ENCODE measurements at places on chromosomes 6 and 20.

DNA sequence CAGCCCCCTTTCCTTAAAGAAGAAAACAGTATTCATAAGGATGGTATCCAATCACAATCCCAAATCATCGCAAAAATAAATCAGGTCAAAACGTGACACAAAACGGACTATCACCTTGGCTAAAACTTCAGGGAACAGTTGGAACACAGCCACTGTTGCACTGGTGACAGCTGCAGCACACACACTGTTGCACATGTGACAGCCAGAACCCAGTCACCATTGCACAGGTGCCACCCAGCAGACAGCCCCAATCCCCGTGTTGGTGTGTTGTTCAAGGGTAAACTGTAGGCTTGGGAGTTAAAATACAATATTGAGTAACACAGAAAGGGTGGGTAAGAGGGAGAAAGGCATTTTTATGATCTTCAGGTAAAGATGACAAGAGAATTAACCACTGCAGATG is 15.8 kb downstream of the PSMB1 start:
- DNase-seq = no peak

GRCh38 chr20:17663486-17663885 is 18.6 kb downstream of the RRBP1 start:
- DNase-seq = no peak

- DNase-seq = no peak
These were observed 41.3 kb downstream of the RSPH3 start for GRCh38 chr6:158958504-158959386.

DNA sequence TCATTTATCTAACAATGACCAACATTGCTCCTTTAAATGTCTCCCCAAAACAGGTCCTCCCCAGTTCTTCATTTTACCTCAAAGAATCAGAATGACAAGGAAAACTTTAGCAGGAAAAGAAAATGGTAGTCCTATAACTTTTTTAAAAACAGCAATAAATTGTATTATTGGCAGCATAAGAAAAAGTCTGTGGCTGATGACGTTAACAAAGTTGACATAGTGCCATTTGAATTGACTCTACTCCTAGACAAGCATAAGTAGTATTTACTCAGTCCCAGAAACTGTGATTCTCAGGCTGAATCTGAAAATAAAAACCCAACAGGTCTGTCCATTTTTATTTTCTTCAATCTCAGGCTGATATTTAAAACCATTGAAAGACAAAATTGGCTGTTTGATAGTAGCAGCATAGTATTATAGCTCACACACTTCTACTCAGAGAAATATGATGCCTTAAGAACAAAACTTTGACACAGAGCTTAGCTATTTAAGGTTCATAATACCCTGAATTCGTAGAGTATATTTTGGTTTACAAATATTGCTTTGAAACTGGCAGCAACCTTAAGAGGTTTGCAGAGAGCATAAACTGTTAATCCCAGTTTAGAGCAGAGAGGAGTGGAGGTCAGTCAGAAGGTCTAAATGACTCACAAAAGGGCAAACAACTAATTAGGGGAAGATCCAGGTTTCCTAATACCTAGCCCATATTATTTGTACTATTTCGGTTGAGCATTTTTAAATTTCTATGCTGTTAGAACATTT is 35.0 kb upstream of the TENT5A start:
- no peak for DNase-seq

- no peak for DNase-seq
These were observed 189.6 kb downstream of the ADAT2 start for GRCh38 chr6:143260857-143261256.

DNA sequence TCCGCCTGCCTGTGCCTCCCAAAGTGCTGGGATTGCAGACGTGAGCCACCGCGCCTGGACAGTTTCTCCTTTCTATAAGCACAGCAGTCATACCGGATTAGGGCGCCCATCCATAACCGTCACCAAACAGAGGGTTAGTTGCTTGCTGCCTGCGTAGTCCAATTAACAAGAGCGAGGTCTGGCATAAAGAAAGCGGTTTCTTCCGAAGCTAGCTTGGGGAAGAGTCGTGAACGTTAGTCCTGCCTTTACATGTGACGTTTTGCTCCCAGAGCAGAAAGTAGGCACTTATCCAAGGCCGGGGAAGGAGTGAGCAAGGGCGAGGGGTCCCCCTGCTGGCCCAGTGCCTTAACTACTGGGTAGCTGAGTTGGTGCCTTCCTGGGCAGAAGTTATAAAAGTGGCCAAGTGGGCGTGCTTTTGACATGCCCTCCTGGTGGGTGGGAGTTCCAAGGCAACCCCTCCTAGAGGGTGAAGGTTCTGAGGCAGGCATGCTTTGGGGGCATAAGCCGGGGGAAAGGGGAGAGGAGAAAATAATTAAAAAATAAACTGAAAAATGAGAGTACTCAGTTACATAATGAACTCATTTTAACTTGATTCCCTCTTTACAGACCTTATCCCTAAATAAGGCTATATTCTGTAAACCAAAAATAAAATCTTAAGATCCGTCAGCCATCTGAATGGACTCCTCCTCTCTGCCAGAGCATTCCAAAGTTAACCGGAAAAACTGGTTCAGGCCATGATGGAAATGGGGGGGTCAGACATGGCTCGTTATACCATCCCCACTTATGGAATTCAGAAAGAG is 88.0 kb downstream of the FAM217A start:
- DNase-seq = peak; percentile 72

DNA sequence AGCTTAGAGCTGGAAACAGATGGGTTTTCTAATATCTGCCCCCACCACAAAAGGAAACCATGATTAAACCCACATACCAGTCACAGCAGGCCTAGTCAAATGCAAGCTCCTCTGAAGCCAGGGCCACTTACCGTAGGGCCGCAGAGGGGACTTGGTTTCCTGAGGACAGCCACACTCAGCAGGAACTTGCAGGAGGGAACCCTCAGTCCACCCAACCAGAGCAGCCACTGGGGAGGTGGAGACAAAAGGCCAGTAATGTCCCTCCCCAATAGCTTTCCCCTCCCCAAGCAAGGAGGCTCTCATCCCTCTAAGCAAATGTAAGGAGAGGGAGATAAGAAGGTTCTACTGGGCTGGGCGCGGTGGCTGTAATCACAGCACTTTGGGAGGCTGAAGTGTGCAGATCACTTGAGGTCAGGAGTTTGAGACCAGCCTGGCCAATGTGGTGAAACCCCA is 384.4 kb upstream of the JARID2 start:
- peak; percentile 40 for DNase-seq

DNA sequence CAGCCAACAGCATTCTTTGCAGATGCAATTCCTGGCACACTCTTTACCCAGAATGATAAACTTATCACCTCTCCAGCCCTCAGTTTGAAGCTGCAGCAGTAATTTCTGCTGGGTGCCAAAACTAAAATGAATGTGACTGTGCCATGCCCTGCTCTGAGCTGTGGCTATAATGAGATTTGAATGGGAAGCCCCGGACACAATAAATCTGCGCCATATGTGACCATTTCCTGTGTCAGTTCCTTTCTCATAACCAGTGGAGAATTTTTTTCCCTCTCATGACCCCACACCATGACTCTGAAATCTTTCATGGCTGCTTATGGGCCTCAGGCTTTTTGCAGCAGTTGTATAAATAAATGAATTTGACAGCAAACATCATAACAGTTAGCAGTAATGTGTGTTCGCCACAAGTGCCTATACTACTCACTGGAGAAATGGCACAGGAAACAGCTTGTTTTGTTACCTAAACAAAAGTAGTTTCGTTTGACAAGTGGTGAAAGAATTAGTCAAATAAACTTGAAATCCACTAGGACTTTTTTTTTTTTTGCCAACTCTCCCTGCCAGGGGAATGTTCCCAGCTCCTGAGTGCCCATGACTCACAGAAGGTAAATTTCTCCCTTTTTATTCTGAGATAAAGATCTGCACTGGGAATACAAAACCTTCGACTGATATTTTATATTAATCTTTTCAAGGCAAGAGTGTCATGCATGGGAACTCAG is 408.4 kb downstream of the PKHD1 start:
- no peak for DNase-seq

- no peak for DNase-seq
These were observed 3.1 kb downstream of the ZCCHC3 start for GRCh38 chr20:300345-300990.

GRCh38 chr20:32470025-32470861 is 112.1 kb downstream of the ASXL1 start:
- DNase-seq = no peak

DNA sequence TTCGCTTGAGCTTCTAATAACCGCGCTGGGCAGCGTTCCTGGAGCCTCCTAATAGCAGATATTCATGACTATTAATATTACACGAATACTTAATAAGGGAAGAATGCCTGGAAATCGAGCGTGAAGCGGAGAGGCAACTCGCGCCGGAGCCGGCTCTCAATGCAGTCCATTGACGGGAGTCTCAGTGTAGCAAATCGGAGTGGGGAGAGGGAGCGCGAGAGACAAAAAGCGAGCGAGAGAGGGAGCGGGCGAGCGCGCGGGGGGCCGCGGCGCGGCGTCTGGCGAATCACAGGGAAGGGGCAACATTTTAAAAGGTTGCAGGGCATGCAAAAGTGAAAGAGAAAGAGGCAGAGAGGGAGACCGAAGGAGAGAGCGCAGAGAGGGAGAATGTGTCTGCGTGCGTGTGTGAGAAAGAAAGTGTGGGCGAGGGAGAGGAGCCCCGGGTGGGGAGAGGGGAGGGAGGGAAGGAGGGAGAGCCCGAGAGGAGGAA is 2.9 kb downstream of the TFAP2A start:
- peak; percentile 47 for DNase-seq

DNA sequence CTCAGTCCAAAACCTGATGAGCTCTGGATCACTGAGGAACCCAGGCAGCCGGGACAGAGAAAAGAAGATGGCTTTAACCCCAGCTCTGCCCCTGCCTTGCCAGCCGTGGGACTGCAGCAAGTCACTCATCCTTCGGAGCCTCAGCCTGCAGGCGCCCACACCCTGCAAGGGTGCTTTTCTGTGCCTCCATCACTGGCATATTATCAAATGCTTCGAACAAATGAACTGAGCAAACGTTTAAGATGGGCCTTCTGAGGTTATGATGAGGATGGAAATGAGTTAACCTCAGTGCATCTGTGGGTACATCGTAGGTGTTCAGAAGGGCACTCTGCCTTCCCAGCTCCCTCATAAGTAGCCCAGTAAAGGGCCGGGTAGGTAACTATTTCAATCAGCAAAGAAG is 79.0 kb downstream of the NFATC2 start:
- DNase-seq = no peak

DNA sequence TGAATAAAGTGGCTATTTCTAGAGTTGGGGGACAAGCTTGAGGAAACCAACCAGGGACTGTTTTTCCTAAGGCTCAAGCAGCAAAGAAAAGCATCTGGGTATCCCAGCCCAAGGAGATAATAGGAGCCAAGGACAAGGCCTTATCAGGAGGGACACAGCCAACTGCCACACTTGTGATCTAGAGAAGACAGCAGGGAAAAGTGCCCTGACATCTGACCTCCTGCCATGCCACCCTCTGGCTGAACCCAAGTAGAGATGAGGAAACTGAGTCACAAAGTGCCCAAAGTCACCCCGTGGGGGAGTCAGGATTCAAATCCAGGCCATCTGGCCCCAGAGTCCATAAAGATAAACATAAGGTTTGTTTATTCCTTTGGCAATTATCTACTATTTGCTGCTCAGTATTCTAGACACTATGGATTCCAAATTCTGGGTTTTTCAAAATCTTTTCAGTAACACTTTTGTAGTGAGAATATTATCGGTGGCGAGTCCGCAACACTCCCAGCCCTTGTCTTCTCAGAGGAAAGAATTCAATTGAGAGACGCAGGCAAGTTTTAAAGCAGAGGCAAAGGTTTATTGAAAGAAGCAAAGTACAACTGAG is 3.5 kb upstream of the LBP start:
- no peak for DNase-seq

DNA sequence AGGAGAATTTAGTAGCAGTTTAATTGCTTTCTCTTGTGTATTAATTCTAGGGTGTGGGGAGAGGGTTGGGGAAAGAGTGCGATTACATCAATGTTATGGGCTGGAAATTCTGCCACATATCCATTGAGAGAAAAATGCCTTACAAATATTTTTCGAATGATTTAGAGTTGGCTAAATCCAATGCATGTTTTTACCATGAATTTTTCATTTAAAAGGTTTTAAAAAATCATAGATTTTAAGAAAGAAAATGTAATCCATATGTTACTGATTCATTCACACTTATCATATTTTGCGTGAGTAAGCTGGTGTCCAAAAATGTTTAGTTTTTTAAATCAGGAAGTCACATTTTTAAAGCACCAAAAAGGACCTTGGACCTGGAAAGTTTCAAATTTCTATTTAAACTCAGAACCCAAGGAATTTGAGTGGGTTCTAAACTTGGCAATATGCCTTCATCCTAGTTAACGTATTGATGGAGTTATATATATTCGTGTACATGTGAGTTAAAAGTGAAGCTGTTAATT is 627.4 kb upstream of the CITED2 start:
- DNase-seq = no peak

DNA sequence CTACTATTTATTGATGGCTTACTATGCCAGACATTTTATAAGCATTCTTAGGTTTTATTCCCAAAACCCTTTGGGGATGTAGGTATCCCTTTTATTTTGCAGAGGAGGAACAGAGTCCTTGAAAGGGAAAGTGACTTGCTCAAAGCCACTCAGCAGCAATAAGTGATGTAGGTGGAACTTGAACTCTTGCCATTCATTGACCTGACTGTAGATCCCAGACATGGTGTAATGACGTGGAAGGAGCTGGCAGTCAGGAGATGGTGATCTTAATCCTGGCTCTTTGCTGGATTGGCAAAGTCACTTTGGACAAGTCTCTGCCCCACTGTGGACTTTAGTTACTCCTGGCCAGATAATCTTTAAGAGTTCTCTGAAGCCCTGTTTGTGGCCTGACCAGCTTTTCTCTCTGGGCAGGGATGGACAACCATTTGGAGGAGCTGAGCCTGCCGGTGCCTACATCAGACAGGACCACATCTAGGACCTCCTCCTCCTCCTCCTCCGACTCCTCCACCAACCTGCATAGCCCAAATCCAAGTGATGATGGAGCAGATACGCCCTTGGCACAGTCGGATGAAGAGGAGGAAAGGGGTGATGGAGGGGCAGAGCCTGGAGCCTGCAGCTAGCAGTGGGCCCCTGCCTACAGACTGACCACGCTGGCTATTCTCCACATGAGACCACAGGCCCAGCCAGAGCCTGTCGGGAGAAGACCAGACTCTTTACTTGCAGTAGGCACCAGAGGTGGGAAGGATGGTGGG is 1.6 kb downstream of the DBNDD2 start:
- DNase-seq = no peak

DNA sequence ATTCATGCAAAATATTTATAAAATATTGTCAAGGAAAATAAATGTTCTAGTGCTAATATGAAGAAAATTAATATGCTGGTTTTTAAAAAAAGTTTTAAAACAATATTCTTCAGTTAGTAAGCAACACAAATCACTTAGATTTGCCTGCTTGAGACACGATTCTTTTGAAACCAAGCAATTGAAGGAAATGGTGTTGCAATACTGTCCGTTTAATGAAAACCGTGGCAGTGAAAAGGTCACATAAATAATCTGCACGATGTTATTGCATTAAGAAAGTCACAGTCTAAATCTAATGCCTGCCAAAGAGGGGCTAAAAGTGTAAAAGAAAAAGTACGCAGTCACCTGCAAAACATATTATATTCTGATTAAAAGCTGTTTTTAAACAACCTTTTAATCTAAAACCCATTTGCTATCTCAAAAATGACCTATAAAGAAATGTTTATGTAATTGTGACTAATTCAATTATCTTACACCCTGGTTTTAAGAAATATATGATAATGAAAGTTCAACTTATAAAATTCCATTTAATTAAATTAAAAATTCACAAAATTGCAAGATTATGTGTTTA is 143.0 kb downstream of the GMDS start:
- no peak for DNase-seq

All from activated T-cell treated with anti-CD3 and anti-CD28 coated beads, Interleukin-2, amount 50 U/mL, for 72 hours (primary cell).